IPS DF 6.9 (cell line): ENCODE measurements at places on chromosomes 4 and X.
A peak's percentile ranks its signal among the peaks of the same experiment; 100 is the strongest.

GRCh38 chr4:26950446-26950845 is 89.8 kb downstream of the STIM2 start:
- DNase-seq: no peak

- no peak for DNase-seq
Observed at GRCh38 chrX:118974088-118974907, at the start of gene LONRF3. Gene LONRF3 (plus strand): TSS chrX:118974618. CDS start chrX:118974781, 163 bp downstream.

GRCh38 chrX:31070057-31070468 is 1.8 kb downstream of the FTHL17 start:
- DNase-seq: no peak

DNA sequence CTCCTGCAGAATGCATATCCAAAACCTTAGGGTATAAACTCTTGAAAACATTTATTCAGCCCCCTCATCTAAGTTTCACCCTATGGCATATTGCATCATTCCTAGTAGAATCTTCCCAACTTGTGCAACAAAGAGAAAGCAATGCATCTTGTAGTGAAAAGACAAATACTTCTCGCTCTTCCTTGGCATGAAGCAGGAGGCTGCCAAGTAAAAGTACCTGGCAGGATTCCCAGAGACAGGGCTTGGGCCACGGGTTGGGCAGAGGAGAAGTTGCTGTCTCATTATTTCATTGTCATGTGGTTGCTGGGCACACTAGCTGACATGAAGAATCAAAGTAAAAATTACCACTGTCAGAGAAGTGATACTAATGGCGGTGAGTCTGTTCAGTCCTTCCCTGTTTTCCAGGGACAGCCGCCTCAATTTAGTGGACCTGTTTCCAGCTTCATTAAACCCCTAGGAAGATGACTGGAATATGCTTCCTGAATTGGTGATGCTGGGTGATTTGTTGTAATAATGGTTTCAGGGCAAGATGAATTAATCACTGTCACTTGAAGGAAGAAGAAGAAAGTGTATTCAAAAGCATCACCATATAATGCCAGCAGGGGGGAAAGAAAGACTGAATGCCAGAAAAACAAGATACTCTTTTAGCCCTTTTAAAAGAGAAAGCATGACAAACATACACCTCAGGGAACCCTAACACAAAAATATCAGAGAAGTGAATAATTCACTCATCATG is 380.5 kb upstream of the IGFBP7 start:
- no peak for DNase-seq

DNA sequence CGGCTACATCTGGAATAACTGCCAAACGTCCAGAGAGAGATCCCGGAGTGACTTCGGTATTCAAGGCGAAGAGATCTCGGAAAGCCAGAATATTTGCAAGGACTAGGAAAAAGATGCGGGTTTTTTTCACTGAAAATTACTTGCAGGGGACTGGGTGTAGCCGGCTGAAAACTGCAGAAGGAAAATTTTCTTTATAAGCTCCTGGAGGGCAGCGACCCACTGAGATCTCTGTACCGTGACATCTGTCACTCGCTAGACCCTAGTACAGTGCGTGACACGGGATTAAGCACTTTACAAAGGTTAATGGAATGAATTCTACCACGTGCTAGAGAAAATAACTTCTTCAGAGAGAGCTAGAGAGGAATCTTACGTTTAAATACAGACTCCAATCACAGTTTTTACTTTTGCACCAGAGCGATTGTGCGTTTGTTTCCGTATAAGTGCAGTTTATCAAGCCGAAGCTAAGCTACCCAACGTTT is 1.1 kb upstream of the LCORL start:
- DNase-seq: no peak

GRCh38 chr4:119128148-119128547 is 7.5 kb upstream of the MYOZ2 start:
- DNase-seq: no peak

DNA sequence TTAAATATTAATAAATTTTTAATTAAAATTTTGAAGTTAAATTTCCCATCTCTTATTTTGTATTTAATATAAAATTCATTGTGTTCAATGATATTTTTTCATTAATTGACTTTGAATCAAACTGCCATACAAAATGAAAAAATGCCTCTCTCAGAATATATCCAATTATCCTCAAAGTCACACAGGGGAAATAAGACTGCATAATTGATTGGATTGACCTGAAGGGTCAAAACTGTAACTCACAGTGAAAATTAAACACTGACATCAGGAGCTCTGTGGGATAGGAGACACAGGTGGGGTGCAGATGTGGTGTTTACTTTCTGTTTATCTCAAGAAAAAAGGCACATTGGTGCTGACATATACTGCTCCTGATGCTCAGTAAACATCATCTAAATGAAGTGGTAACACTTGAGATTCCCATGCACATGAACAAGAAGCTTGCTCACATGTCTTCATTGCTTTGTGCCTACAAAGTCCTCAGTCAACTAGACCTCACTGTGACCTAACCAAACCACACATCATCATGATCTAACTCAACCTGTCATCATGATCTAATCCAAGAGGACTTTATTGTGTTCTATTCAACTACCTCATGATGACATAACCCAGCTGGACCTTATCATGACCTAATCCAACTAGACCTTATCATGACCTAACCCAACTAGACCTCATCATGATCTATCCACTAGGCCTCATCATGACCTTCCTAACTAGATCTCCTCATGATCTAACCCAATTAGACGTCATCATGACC is 83.7 kb downstream of the DHRSX start:
- DNase-seq: no peak

DNA sequence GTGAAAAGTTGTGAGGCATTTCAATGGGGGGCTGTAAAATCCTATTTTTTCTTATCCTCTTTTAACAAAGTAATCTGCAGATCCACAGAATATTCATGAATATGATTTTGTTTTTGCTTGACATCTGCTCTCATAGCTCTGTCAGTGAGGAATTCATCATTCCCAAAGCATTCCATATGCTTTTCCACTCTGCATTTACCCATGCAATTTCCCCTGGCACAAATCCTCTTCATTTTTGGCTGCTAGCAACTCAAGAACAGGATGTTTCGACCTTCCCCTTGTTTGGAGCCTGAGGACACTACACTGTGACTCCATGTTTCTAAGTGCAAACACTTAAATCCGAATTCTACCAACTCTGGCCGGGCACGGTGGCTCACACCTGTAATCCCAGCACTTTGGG is 48.5 kb downstream of the KLHL15 start:
- DNase-seq: no peak

GRCh38 chr4:151324752-151325110 is 674 bp downstream of the SH3D19 start:
- no peak for DNase-seq

DNA sequence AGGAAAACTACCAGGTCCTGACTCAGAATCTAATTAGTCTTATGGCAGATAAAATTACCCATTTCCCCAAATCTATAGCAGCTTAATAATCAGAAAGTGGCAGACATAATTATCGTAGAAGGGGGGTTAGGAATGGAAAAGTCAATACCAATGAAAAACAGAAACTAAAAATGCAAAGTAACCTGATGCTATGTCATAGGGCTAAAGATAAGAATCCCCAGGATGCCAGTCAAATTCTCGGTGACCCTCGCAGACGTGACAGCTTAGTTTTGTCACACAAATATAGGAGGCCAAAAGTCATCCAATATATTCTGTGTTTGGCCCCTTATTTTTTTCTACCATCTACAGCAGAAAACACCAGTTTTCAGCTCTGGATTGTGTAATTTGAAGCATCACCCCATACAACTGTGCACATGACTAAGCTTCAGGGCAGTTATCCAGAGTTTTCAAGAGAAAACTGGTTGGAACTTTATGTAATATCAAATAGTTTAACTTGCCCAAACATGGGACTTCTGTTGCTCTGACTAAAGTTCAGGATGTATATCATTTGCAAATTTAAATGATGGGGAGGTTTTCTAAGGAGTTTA is 30.9 kb downstream of the RASSF6 start:
- DNase-seq: no peak

- no peak for DNase-seq
Observed at GRCh38 chrX:123943074-123943473, 18.4 kb upstream of the STAG2 start.

GRCh38 chrX:78708262-78708661 is 39.3 kb upstream of the LPAR4 start:
- DNase-seq: peak; percentile 9

GRCh38 chr4:38780833-38781484 is 1.8 kb downstream of the TLR10 start:
- no peak for DNase-seq

DNA sequence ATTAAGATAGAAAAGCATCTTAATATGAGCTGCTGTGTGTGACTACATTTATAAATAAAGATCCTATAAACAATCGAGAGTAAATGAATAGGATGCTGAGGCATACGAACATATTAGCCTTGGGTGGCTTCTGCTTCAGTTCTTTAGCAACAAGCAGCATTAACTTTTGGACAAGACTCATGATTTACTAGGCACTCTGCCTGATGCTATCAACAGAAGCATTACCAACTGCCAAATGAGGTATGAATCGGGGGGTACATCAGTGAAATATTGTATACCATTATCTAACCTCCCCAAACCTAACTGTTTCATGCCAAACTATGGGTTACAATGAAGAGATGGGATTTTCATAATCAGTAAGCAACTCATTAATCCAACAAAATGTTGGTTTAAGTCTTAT is 113.1 kb downstream of the RAB28 start:
- no peak for DNase-seq

DNA sequence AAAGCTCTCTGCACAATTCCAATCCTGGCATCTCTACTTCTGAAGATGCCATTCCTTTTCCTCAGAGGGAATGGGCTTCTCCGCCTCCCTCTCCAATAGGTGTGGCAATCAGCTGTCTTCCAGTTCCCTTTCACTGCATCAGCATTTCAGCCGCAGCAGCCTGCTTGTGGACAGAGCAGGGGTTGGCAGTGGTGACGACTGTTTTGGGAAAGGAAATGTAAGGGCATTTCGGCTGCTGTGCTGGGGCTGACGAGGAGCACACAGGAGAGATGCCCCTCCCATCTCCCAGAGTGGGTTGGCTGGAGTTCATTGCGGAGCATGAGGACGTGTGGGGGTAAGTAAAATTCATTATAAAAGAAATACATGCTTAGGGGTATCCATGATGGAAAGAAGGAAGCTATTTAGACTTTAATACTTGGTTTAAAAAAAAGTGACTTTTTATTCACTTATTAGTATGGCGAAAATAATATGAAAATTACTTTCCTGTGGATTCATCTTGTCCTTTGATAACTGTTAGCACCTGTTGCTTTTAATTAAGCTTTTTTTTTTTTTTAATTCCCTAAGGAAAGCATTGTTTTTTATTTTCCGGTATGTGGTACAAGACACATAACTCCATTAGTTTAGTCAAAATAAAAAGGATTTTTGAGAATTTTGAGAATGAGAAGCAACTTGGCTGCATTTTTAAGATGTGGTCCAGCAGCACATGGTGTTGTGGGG is at the start of gene LIMCH1:
TSS of gene LIMCH1 (plus strand) at position 141 of the 717 bp plus-strand sequence. CDS start 67,839 bp downstream, outside the sequence.
- DNase-seq: peak; percentile 11

- DNase-seq: no peak
Observed at GRCh38 chr4:146998157-146998556, 52.5 kb upstream of the TTC29 start.

- no peak for DNase-seq
Observed at GRCh38 chrX:132958091-132958703, at the start of gene HS6ST2. Gene HS6ST2 (minus strand): TSS chrX:132958629.

DNA sequence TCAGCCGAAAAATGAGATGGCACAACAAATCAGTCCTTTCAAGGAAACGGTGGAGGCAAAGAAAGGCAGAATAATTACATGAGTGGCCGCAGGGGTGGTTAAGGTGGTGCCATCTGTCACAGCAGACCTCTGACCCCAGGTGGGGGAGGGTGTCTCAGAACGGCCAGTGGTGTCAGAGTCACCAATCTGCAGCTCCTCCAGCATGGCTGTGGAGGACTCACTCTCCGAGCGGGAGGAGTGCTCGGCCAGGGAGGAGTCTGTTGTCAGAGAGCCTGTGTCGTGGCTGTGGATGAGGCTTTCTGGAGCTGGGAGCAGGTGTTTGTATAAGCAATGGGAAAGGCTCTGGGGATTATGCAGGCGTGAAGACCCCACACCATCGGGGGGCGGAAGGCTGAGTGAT is 130.3 kb upstream of the PDLIM3 start:
- no peak for DNase-seq

GRCh38 chr4:86660401-86660800 is 66.3 kb downstream of the PTPN13 start:
- no peak for DNase-seq

DNA sequence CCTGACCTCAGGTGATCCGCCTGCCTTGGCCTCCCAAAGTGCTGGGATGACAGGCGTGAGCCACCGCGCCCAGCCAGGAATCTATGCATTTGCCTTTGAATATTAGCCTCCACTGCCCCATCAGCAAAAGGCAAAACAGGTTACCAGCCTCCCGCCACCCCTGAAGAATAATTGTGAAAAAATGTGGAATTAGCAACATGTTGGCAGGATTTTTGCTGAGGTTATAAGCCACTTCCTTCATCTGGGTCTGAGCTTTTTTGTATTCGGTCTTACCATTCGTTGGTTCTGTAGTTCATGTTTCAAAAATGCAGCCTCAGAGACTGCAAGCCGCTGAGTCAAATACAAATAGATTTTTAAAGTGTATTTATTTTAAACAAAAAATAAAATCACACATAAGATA is 44.2 kb upstream of the SHOX start:
- DNase-seq: no peak

GRCh38 chr4:150117629-150118028 is 39.4 kb downstream of the DCLK2 start:
- no peak for DNase-seq

DNA sequence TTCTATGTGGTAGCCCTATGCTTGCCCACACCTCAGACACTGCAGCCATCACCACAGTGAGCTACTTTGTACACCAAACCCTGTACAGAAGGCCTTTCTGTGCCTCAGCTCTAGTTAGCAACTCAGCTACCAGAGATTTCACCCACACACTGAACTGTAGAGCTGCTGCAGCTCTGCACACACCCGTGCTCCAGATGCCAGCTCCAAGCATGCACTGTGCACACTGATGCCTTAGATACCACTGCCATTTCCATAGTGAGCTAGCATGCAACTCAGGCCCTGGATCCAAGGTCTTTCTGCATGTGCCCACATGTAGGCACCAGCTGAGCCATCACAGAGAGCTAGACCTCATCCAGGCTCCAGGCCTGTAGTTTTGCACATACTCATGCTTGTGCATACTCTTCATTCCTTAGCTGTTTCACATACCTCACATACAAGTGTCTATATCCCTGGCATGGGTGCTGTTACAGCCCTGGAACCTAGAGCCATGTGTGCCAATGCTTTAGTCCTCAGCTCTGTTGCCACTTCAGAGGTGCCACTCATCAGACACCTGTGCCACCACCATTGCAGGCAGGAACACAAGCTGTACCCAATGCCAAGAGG is 423.5 kb upstream of the NDST3 start:
- DNase-seq: no peak

- no peak for DNase-seq
Observed at GRCh38 chr4:87529187-87529586, at the start of gene SPARCL1. Gene SPARCL1 (minus strand): TSS chr4:87529376. CDS start chr4:87499574, 29,802 bp downstream.
